CD4-positive, alpha-beta T cell treated with Interleukin-4 for 1 hour (primary cell): ENCODE measurements at places on chromosomes 4 and X.

DNA sequence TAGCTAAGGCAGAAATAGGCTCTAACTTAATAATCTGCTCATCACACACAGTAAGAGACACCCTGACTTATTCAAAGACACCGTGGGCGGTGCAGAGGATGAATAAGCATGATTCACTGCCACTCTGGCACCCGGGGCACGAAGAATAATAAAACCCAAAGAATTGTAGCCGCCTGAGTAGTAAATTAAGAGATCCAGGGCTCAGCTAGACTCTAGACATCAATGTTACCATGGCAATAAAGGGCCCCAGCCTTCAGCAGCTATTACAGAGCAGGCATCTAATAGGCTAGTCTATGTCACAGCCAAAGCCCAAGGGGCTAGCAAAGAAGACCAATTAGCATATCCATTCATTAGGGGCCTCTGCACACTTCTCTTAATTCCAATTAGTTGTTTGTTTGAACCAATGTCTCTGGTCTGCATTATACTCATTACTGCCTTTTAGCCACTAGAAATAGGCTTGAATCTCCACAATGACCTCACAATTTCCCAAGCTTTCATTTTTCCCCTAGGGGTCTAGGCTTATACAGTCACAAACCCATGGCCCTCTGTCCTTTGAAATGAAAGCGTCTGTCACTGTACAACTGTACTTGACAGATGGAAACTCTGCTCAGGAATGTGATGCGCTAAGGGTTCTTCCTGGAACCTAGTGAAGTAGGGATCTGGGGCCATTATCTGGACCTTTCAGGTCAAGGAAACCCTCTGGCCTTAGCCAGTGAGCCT, 3.0 kb upstream of the ATP1B4 start:
- DNase-seq = no peak

DNA sequence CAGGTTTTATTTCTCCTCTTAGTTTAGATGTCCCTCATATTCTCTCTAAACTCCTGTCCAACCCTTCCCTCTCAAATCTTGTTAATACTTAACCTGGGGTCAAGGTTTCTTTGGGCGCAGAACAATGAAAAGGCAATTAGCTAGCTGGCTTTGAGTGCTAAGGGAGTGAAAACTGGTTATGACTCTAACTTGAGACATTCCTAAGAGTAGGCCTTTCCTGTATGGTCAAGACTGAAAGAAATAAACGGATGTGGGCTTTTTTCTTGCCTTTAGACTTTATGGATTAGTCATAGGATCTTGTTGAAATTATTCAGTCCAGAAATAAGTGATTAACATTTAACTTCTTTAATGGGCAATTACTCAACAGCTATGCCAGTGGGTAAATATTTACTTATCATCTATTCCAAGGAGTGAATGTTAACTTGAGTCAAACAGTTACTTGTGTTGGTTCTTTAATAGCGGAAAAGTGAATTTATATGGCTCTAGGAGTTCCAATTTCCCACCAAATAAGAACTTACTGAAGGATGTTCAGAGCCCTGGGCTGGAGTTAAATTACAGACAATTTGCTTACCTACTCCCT, 141.7 kb upstream of the SCML1 start:
- no peak for DNase-seq

DNA sequence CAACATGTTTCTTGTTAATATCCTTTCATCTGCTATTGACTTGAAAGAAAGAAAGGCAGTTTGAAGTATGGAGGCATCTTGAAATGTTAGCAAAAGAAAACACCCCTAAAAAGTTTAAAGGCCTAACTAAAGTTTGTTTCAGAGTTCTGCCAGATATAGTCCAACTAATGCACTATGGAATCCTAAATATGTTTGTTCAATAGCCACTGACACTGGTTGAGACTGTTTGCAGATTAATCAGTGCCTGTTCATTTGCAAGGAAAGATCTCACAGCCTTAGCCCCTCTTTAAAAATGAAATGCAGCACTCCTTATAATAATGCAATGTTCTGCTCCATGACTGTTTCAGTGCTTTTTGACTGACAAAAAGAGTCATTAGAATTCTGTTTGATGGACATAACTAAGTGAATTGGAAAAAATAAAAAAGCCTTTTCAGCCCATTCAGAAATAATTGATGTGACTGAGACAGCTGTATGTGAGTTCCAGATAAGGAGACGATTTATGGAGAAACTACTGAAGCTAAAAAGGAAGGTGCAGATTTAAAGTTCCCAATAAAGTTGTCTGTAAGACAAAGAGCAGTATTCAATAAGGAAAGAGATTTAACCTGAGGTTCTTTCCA, 192.0 kb downstream of the PCDH7 start:
- no peak for DNase-seq

- DNase-seq = no peak
These were observed 52.1 kb downstream of the TMEM165 start for GRCh38 chr4:55447831-55448230.

GRCh38 chr4:93813092-93813491, 15.5 kb upstream of the ATOH1 start:
- no peak for DNase-seq

GRCh38 chrX:10030570-10030969, 63.4 kb downstream of the CLDN34 start:
- no peak for DNase-seq

DNA sequence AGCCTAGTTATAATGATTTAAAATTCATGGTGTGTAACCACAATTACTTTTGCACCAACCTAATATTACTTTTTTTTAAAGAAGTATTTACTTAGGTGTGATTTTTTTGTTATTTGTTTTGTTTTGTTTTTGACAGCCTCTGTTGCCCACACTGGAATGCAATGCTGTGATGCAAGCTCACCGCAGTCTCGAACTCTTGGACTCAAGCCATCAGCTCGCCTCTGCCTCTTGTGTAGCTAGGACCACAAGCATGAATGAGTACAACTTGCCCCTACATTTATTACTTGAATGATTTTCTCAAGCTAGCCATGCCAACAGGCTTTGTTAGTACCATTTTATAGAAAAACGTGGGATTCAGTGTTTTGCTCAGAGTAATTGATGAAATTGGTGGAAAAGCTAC, 488.8 kb upstream of the CPEB2 start:
- no peak for DNase-seq

DNA sequence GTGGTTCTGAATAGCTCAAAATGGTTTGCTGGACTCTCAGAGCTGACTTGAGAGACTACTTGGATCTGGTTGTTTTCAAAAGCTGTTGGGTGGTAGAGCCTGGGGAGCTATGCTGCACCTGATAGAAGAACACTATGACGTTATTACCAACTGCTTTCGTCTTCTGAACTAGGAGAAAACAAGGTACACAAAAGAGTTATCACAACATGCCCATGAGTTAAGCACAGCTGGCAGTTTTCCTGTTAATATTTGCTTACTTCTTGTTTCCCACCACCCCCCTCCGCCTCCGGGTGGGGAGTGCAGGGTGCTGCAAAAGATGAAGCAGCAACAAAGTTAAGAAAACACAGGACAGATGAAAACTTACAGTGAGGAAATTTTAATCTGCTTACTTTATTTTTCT, 69.1 kb downstream of the RASL11B start:
- no peak for DNase-seq

DNA sequence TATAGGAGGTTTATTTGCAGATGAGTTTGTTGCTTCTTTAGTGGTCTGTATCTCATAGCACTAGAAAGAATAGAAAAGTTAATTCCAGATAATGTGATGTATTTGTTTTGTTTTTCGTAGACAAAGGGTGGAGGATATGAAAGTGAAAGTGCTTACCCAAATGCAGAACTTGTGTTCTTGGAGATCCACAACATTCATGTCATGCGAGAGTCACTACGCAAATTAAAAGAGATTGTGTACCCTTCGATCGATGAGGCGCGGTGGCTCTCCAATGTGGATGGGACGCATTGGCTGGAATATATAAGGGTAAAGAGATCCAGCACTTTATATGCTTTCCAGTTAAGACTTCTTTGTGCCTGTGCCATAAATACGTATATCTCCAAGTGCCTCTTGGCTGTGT, 43.3 kb downstream of the MTMR1 start:
- no peak for DNase-seq

- no peak for DNase-seq
These were observed 10.1 kb downstream of the STK26 start for GRCh38 chrX:132033166-132033565.

DNA sequence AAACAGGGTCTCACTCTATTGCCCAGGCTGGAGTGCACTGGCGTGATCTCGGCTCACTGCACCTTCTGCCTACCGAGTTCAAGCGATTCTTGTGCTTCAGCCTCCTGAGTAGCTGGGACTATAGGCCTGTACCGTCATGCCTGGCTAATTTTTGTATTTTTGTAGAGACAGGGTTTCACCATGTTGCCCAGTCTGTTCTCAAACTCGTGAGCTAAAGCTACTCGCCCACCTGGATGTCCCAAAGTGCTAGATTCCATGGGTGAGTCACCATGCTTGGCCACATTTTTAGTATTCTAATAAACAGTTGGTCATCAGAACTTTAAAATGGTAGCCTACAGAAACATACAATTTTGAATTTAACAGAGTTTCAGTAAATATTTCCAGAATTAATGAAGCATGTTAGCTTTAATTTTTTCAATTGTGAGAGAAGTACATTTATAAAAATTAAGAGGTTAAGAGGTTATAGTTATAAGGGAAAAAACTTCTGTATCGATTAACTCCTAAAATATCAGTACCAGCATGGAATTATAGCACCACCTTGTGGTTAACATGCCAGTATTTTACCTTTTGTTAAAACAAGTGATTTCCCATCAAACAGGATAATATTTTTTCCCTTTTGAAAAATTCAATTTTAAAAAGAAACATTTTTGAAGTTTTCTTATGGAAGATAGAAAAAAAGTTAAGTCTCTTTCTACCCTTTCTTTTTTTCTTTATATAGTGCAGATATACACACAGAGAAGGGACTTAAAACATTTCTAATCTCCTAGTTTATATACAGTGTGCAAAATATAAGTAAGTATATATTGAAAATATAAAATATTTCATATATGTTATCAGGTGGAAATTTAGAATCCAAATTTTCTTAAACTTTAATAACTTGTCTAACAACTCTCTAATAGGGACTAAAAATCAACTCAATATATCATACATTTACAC, 35.4 kb downstream of the CEP44 start:
- no peak for DNase-seq

GRCh38 chr4:13032936-13033335, 451.2 kb downstream of the RAB28 start:
- DNase-seq = no peak

DNA sequence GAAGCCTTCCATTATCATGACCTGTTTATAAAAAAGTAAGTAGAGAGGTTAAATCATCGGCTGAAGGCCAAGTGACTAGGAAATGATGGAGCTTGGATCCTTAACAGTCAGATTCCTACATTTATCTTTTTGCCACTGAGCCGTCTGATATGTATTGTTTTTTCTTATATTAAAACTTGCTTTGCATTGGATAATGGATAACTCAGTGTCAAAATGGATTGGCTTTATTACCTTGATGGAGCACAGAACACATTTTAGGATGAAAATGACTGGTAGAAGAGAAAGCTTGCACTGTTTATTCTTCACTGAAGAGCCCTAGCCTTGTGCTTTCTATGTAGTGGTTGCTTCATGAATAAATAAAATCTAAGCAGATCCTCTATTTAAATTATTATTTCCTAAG, 54.2 kb upstream of the TSPAN5 start:
- DNase-seq = no peak

DNA sequence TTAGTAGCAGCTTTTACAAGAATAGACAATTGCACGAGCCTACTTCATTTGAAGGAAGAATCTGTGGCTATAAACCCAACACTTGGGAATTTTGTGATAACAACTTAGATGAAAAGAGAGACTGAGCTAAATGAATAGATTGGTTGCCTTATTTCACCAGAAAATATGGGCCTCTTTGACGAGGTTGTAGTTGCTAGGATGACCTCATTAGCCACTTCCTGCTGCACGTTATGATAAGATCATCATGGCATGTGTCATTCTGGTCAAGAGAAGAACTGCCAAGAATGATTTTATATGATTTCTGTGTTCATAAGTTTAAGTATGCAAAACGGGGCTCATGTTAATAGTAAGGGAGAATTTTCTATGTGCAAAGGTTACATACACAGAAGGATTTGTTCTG, 321.9 kb upstream of the GIMD1 start:
- DNase-seq = no peak

GRCh38 chrX:18674417-18674787, 2.5 kb upstream of the RS1 start:
- DNase-seq = no peak

GRCh38 chr4:151074416-151074916, 25.0 kb upstream of the RPS3A start:
- DNase-seq = no peak
